ENCODE measurements at places on chromosomes 13 and 19. TPM values are rescaled to one million over a fixed set of nuclear protein-coding genes. Genes with fewer than 3 reads are reported as not detected.

Gene STRN4
- total RNA-seq = 81.6 TPM

Gene TMEM238
- total RNA-seq = 0.39 TPM

Gene PRSS57
- total RNA-seq = not detected

Gene ZNF468
- 8.1 TPM for total RNA-seq

Gene FCGBP
- not detected for total RNA-seq

Gene IGFL1
- total RNA-seq = not detected

Gene PLIN5
- total RNA-seq = not detected
